ENCODE measurements at places on chromosomes 2 and 18.

GRCh38 chr18:44450226-44450625 is 230.5 kb upstream of the SETBP1 start:
- no peak for DNase-seq

- DNase-seq, result no peak
These were observed 75.7 kb downstream of the PIK3C3 start for GRCh38 chr18:42030586-42031182.

- DNase-seq, result no peak
These were observed 22.2 kb downstream of the KCNJ3 start for GRCh38 chr2:154720651-154721050.

DNA sequence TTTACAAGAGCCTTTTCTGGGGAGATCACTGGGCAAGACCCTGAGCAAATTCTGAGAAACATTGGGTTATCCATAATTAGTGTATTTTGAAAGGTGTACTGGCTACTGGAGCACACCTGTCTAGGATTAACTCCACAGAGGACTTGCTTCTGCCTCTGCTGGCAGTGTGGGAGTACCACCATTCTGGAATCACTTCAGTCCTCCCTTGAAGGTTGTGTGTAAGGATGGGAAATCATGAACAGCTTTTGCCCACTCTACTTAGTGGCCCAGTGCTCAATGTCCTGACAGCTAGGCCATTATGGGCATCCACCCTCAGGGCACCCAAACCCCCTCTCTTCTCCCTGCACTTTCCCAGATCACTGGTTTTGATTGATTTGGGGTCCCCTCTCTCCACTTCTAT is 8.1 kb upstream of the SANBR start:
- no peak for DNase-seq

- no peak for DNase-seq
These were observed 254.2 kb downstream of the MYCN start for GRCh38 chr2:16194530-16194929.

Measured in HS-5 (cell line).